ENCODE measurements at places on chromosomes 6 and 20.

DNA sequence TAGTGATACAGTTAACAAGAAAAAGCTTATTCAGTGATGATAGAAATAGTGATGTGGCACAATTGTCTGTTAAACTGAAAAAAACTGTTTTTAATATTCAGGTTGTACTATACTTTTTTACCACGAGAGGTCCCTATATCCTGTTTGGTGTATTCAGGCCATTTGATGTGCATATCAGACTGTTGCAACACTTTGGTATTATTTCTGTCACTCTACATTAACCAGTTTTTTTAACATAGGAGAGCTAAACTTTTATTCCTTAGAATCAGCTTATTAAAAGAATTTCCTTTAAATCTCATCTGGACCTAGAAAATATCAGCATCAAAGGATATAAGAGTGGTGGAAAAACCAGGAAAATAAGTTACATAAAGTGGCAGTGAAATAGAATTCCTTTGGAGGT is 36.8 kb downstream of the TSPYL4 start:
- DNase-seq: no peak

- no peak for DNase-seq
Observed at GRCh38 chr6:99270826-99271225, 78.6 kb downstream of the FAXC start.

DNA sequence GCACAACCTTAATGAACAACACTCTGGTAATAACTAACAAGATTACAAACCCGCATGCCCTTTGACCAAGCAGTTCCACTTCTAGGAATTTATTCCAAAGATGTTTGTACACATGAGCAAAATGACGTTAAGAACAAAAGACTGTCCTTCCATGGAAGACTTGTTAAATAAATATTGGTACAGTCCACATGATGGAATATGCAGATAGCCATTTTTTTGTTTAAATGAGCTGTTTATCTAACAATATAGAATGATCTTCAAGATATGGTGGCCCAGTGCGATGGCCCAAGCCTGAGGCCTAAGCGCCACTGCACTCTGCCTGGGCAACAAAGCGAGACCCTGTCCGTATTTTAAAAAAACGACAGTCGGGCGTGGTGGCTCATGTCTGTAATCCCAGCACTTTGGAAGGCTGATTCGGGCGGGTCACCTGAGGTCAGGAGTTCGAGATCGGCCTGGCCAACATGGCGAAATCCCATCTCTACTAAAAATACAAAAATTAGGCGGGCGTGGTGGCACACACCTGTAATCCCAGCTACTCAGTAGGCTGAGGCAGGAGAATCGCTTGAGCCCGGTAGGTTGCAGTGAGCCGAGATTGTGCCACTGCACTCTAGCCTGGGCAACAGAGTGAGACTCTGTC is 7.4 kb upstream of the AHCY start:
- DNase-seq: no peak

DNA sequence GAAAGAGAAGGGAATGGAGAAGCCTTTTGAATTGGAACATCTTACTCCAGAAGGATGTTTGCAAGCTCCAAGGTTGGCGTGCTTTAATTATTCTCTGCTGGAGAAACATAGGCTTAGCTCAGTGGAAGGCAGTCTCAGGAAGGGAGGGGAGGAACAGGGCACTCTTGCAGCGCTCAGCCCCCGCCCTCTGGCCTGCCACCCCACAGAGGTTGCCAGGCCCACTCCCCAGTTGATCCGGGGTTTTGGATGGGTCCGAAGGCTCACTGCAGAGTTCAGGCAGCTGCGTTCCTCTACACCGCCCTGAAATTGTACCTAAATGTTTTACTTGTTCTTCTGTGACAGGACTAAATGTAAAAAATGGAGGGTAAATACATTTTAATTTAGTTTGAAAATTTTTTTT is 155.2 kb upstream of the DTNBP1 start:
- DNase-seq: no peak

DNA sequence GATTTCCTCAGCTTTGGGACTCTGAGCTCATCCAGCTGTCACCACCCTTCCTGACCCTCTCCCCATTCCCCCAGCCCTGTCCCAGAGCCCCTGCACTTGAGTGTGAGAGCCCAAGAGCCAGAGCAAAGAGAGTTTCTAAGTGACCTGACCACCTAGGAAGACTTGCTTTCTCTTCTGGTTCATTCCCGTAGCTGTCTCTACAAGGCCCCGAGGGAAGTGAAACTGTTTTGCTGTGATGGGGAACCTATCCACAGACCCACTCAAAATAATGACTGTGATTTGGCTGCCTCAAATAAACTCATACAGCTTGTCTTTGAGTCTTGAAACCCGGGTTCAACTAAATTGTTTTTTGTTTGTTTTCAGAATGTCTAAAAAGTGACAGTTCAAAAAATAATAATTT is 74.6 kb upstream of the XRN2 start:
- no peak for DNase-seq

GRCh38 chr20:5470943-5471342 is 154.2 kb upstream of the PROKR2 start:
- DNase-seq: no peak

GRCh38 chr20:57388953-57389694 is 2.1 kb upstream of the RBM38 start:
- DNase-seq: no peak

DNA sequence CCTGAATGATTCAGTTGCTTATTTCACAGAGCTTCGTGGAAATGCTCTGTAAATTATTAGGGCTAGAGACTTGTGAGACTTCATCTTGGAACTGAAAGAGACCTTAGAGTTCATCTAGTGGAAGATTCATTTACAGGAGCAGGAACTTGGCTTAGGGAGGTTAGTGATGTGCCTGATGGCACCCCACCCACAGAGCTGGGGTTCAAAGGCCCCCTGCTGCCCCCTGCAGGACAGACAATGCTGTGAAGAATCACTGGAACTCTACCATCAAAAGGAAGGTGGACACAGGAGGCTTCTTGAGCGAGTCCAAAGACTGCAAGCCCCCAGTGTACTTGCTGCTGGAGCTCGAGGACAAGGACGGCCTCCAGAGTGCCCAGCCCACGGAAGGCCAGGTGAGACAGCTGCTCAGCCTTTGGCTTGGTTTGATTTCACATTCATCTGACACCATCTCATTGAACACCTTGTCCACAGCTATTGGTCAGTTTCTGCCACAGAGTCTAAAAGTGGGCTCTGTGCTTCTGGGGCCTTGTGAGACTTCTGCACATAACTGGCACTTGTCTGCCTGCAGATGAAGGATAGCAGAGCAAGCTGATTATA is 25.1 kb downstream of the MYBL2 start:
- DNase-seq: peak; percentile 49

- DNase-seq: peak; percentile 15
Observed at GRCh38 chr20:35306931-35307517, 14.8 kb upstream of the FAM83C start.

DNA sequence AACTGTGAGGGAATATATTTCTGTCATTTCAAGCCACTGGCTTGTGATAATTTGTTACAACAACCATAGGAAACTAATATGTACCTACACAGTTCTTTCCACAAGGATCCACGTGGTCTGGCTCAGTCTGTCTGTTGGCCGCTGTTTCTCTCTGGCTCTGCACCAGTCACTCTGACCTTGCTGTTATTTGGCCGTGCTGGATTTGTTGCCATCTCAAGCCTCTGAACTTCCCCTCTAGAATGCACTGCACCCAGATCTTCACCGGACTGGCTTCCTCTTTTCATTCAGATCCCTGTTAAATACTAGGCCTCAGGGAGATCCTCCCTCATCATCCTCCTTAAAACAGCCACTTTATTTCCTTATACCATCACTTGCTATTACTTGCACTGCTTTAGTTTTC is 446.8 kb downstream of the TFAP2B start:
- no peak for DNase-seq

GRCh38 chr20:3407040-3407770 is at the start of gene DNAAF9:
Gene DNAAF9 (minus strand): TSS chr20:3407669. CDS start chr20:3407557, 112 bp downstream.
- peak; percentile 29 for DNase-seq

DNA sequence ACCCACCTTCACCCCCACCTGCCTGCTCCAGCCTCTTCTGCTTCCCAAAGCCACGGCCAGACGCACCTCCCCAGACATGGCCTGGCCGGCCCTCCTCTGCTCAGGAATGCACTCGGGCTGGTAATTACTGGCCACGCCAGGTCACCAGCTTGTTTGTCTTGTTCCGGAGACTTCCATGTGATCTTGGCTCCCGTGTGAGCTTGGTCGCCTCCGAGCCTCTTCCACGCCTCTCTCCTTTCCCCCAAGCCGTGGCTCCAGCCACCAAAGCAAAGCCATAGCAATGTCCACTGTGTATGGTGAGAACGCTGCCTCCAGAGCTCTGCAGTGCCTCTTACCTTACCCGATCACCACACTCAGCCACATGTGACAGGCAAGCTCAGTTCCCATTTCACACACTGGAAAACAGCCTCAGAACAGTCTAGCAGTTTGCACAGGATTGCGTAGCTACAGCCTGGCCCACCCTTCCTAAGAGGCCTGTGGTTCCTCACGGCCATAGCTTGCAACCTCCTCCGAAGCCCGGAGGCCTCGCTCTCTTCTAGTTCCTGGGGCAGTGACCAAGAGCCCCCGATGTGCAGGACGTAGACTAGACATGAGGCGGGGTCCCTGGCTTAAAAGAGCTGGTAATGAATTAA is 48.1 kb upstream of the AFDN start:
- no peak for DNase-seq

- no peak for DNase-seq
Observed at GRCh38 chr6:73043446-73043845, 181.8 kb downstream of the KHDC1L start.

- DNase-seq: no peak
Observed at GRCh38 chr20:21105429-21106170, 558 bp downstream of the LINC00237 start.

GRCh38 chr6:81995548-81996289 is 243.2 kb upstream of the TENT5A start:
- DNase-seq: no peak

DNA sequence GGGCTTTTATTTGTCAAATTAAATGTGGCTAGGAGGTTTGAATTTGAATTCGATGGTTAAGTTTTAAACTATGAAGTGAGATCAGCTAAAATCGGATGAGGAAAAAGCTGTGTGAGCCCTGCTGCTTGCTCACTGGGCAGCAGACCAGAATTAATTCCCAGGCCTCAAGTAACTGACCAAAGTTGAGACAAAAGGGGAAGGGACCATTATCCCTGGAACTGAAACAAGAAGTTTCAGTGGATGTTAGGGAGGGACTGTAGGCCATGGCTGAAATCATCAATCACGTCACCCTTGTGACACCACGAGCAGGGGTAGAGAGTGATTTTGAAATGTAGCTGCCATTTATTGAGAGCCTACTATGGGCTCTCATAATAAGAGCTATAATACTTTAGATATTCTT is 7.0 kb upstream of the PRSS35 start:
- DNase-seq: no peak

DNA sequence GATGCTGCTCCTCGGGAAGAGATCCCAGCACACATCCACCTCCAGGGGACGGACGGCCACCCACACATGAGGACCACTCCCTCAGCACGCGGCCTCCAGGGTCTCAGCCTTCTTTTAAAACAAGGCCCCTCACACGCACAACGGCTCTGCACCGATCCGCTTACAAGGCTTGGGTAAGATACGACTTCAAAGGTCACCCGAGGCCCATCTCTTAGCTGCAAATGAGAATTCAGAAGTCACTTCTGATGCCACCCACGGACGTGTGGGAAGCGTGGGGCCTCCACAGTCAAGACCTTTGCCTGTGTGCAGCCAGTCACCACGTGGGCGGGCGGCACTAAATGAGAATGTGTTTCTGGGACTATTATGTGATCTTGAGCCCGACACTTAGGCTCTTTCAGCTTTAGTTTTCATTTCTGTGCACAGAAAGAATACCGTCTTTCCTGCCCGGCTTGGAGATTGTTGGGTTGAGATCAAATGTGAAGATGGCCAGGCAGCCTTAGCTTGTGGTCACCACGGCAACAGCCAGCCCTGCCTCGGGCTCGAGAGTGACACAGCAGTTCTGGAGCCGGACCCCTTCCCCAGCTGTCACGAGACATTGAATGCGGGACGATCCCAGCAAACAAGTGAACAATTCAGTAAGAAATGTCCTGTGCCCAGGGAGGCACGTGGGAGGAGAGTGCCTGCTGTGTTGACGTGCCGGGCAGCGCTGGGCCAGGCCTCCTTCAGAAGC is 91.6 kb downstream of the RAMACL start:
- peak; percentile 50 for DNase-seq

GRCh38 chr6:24539416-24539815 is 44.6 kb downstream of the ALDH5A1 start:
- DNase-seq: no peak

GRCh38 chr20:38300438-38300837 is 3.5 kb upstream of the BPI start:
- DNase-seq: no peak

- no peak for DNase-seq
Observed at GRCh38 chr6:141401168-141401567, 731.6 kb upstream of the GJE1 start.

- no peak for DNase-seq
Observed at GRCh38 chr6:111651185-111652034, 45.7 kb upstream of the TRAF3IP2 start.

- DNase-seq: no peak
Observed at GRCh38 chr6:48101290-48101689, 9.7 kb downstream of the PTCHD4 start.

DNA sequence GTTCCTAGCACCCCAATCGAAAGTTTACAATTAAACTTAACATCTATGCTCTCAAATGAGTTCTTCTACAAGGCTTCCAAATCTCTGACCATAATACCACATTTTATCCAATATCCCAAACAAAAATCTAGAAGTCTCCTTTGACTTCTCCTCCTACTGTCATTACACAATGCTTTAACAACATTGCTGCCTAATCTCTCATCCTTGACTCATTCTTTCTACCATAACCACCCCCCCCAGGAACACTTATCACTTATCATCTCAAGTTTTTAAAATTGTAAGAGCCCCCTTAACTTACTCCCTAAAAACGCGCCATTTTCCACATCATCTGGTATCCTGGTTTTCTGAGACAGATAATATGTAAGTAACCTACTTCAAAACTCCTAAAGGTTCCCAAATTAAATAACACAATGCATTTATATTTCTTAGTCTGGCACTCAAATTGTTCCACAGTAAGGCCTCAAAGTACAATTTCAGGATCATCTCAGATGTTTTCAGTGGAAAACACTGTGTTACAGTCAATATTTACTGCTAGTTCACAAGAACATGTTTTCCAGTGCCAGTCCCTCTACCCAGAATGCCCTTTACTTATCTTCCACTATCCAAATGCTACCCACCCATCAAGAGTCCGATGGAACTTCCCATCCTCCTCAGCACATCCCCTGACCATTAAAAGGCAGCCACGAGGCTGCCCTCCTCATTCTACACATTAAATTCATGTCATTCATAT is 308.2 kb upstream of the THEMIS start:
- DNase-seq: no peak
